GM10248 (cell line): ENCODE measurements at places on chromosomes 4 and X.
A peak's percentile ranks its signal among the peaks of the same experiment; 100 is the strongest.

DNA sequence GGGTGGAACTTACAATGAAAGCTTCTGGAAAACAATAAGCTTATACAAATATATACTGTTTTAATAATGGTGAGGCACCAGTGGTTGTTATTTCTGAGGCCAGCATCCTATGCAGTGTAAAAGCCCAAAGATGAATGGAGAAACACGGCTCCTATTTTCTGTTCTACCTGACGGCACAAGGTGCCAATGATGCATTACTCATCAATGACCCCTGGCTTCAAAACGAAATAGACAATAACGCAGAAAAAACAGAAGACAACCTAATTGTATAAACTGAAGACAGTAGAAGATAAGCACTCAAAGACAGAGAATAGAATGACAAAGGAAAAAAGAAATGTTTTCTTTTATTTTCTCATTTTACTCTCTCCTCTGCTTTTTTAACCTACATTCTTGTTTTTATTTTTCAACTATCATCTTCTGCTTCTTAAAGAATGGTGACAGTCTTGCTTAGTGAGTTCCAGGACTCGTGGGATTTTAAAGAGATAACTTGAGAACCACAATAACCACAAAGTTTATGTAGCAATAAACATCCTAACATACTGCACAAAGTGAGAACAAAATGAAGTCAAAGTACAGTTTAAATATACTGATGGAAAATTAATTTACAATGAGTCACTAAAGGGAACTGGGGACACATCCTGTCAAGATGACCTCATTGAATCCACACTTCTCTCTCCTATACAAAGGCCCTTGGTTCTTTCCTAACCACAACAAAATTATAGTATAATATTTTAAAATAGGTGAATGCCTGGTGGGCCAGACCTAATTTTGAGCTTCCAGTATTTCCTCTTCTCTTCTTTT, 169.8 kb downstream of the BTC start:
- DNase-seq = no peak

DNA sequence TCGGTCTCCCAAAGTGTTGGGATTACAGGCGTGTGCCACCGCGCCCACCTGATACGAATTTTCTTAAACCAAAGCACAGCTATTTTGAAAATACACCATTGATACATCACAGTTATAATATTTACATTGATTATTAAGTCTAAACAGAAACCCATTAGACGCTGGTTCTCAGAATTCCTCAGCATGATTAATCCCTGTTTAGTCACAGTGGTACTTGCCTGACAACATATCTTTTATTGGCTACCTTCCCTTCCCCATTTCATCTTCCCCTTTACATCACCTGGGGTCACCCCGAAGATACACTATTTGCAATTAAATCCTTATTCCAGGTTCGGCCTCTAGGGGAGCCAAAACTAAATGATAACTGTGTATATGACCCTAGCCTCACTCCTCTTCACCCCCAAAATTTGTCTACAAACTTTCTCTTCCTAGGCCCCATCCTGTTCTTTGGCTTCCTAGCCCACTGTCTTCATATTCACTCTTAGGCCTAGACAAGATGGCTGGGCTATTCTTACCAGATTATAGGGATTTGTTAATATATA, 36.8 kb upstream of the IL1RAPL1 start:
- no peak for DNase-seq

- DNase-seq = no peak
Observed at GRCh38 chr4:175716961-175717360, 95.1 kb downstream of the GPM6A start.

DNA sequence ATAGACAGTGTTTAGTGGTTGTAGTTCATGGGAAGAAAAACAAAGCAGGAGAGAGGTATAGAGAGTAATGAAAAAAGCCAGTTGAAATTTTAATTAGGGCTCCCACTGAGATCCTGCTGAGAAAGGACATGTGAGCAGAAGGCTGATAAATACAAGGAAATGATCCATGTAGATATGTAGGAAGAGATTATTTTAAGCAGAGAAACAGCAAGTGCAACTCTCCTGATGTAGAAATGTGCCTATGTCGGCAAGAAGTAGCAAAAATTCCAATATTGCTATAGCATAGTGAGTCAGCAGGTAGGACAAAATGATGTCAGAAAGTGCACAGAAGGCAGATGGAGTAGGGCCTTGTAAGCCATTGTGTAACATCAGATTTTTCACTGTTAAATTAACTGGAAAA, 1027.3 kb downstream of the PCDH18 start:
- DNase-seq = no peak

DNA sequence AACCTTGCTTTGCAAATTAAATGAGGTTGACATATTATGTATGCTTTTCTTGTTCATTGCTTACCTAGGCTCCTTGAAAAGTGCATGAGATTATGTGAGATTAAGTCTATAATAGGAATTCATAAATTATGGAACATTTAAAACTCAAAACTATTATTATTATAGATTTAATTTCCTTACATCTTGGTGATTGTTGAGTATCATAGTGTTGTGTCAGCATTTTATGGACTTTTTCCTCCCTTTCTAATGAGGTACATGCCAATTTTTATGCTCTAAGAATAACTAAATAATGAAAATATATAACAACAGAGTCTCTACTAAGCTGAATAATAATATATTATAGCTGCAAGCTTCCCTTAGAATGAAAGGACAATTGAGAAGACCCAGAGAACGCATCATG, 848.8 kb upstream of the AADAT start:
- DNase-seq = no peak

GRCh38 chrX:108359806-108360602, 78.2 kb downstream of the COL4A6 start:
- no peak for DNase-seq

- no peak for DNase-seq
Observed at GRCh38 chr4:140163029-140163810, 9.2 kb upstream of the MAML3 start.

DNA sequence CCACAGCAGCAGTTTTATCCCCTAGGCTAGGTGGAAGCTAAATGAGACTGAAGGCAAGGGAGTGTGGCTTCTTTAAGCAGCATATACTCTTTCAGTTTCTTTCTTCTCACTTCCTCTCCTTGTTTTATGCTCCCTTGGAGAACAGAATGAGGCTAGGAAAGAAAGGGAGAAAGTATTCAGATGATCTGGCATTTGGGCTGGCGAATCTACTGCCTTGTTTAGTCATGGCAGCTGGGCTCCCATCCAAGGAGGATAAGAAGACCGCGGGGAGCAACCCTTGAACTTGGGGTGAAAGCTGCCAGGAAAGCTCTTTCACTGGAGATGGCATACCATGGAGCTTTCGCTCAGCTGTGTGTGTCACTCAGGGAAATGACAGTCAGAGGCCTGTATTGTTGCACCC, 72.1 kb downstream of the ARHGEF38 start:
- peak; percentile 18 for DNase-seq

- no peak for DNase-seq
Observed at GRCh38 chrX:131262200-131262599, 26.9 kb downstream of the IGSF1 start.

DNA sequence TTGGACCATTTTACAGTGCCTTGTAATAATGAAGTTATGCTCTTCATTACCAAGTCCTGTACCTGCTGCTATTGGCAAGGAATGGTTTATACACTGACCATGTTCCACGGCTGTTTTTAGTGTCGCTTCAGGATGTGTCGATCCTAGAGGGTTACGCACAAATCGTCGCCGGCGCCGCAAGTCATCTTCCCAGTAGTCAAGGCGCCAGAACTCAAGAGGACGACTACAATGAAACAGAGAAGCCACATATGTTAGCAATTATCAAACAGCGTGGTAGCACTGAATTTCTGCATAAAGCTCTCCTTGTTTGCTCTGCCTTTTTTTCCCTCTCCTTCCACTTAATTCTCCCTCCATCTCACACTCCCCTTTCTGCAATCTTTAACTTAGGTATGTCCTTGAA, 17.0 kb downstream of the MAB21L2 start:
- no peak for DNase-seq
